Endothelial cell of umbilical vein (primary cell): ENCODE measurements at places on chromosomes 1 and 21. TPM values are rescaled to one million over a fixed set of nuclear protein-coding genes. Genes with fewer than 3 reads are reported as not detected.

Gene SELP
- 0.48 and 1.3 TPM in 2 replicates for total RNA-seq

Gene LRRC3
- total RNA-seq = 4.2 and 4.8 TPM in 2 replicates

DNA sequence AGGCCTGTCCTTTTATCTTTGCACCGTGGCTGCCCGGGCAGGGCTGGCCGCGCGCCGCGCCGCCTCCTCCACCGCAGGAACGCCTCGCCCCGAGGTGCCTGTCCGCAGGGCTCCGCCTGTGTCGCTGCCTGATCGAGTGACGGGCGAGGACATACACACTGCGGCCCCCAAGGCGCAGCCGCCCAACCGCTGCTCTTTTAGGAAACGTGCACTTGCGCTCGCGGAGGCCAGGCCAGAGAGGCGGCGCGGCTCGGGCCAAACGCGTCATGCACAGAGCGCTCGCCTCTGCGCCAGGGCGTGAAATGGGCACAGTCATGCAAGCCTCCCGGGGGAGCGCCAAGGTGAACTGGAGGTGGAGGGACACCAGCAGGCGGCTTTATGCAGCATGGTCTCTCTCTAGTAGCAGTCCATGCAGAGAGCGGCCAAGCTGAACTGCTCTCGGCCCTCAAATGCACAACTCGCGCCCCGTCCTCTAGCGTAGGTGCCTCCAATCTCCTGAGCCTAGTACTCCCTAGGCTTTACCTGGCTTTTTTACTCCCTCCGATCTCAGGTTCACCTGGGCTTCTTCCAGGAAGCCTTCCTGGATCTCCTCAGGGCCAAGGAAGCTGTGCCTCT is 12.9 kb downstream of the TRABD2B start:
- no peaks in the 10 kb centered on the region for H3K4me1 ChIP-seq
- no peak overlapping the region for H3K4me3 ChIP-seq
- no peaks in the 10 kb centered on the region for H3K36me3 ChIP-seq
- H3K27me3 ChIP-seq = peaks cover 16% of the 10 kb centered on the region
- no peak overlapping the region for H3K27ac ChIP-seq

DNA sequence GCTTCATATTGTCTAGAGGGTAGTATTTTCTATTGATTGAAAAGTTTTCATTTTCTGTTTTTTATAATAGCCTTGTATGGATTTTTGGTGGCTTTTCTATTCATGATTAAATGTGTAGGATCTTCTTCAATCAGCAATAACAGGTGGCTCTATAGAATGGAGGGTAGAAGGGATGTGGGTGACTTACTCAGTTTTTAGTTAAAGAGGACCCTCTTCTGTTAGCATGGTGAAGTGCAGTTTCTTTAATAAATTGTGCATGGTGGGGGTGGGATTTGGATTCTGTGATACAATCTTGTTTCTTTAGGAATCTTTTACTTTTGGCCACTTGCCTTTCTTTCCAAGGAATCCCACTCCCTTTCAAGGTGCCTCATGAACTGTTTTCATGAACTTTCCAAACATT is 64.7 kb downstream of the SLC35A3 start:
- no peaks in the 10 kb centered on the region for H3K36me3 ChIP-seq
- peak; percentile 51 for DNase-seq
- H3K27ac ChIP-seq = no peak overlapping the region
- peaks cover 10% of the 10 kb centered on the region for H3K4me1 ChIP-seq
- no peak overlapping the region for H3K4me3 ChIP-seq

- DNase-seq = no peak
- H3K36me3 ChIP-seq = no peaks in the 10 kb centered on the region
- no peaks in the 10 kb centered on the region for H3K4me1 ChIP-seq
- H3K27ac ChIP-seq = no peak overlapping the region
Measured at GRCh38 chr1:180265871-180266270, 35.8 kb downstream of the LHX4 start.

DNA sequence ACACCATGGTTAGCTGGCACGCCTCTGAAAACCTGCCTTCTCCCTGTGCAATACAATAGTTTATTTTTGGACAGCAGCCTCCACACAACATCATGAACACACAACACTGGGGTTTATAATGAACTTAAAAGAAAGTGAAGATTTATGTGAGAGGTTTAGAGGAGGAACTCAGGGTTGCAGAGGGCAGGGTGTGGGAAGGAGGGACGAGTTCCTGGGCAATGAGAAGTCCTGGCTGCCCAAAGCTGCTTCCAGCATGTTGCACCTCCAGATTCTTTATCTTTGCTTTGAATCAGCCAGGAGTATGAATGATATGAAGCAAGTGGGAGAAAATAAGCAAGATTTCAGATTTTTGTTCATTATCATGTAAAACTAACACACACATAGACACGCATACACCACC is 11.3 kb upstream of the LRRC8D start:
- no peak for DNase-seq
- no peak overlapping the region for H3K4me3 ChIP-seq
- no peaks in the 10 kb centered on the region for H3K36me3 ChIP-seq

GRCh38 chr1:229554886-229555621 is 3.5 kb downstream of the ABCB10 start:
- no peaks in the 10 kb centered on the region for H3K36me3 ChIP-seq
- no peaks in the 10 kb centered on the region for H3K27me3 ChIP-seq
- no peak overlapping the region for H3K27ac ChIP-seq
- no peak overlapping the region for H3K4me3 ChIP-seq

GRCh38 chr1:90722874-90723589 is 5.9 kb upstream of the BARHL2 start:
- H3K27ac ChIP-seq = no peak overlapping the region
- no peaks in the 10 kb centered on the region for H3K36me3 ChIP-seq
- peaks cover 2% of the 10 kb centered on the region for H3K4me1 ChIP-seq
- H3K27me3 ChIP-seq = peaks cover 99% of the 10 kb centered on the region

DNA sequence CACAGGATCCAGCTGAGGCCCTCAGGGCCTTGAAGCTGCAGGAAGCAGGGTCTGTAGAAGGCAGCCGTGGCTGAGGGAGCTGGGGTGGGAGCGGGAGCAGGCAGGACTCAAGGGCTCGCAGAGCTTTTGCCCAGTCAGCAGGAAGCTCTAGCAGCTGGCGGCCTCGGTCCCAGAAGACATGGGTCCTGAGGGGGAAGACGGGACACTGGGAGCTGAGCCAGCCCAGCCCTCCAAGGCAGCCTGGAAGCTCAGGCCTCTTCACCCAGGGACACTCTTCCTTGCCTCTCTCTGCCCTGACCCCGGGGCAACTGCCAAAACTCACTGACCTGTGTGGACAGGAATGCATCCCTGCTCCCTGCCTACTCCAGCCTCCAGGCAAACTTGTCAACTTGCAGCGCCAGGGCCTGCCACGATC is 8.9 kb downstream of the ADGRB2 start:
- H3K4me1 ChIP-seq = no peaks in the 10 kb centered on the region
- H3K4me3 ChIP-seq = no peak overlapping the region
- H3K27me3 ChIP-seq = no peaks in the 10 kb centered on the region
- H3K27ac ChIP-seq = no peak overlapping the region
- no peaks in the 10 kb centered on the region for H3K36me3 ChIP-seq
- DNase-seq = no peak

- no peak for DNase-seq
- H3K27ac ChIP-seq = no peak overlapping the region
- no peak overlapping the region for H3K4me3 ChIP-seq
- no peaks in the 10 kb centered on the region for H3K36me3 ChIP-seq
- H3K27me3 ChIP-seq = no peaks in the 10 kb centered on the region
- no peaks in the 10 kb centered on the region for H3K4me1 ChIP-seq
Measured at GRCh38 chr1:2499986-2500596, 24.0 kb downstream of the PLCH2 start.

DNA sequence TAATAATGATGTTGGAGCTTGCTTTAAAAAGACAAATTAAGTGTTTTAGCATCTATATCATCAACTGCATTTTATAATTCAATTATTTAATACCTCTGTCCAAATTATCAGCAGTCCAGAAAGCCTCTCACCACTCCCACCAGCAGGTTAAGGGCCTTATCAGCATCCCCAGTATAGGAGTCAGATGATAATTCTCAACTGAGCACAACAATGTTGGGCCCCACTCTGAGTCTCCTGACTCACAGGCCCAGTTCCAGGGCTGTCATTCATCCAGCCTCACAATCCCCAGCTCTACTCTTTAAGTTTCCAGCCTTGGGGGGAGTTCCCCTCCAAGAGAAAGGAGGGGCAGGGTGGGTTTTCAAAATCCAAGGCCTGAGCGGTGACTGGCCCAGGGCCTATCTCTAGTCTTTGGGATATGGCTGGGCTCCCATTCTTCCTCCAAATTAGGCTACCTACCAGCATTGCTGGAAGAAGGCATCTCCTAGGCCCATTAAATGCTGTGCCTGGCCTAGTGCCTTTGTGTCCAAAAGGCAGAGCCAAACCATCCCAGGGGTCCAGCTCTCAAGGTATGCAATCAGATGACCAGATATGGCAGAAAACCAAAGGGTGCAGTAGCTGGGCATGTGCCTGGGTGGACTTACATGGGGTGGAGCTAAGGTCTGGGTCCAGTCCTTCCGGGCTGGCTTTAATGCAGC is 134.1 kb downstream of the GLUL start:
- no peak overlapping the region for H3K4me3 ChIP-seq
- no peaks in the 10 kb centered on the region for H3K4me1 ChIP-seq
- H3K27me3 ChIP-seq = no peaks in the 10 kb centered on the region
- H3K36me3 ChIP-seq = no peaks in the 10 kb centered on the region
- no peak overlapping the region for H3K27ac ChIP-seq

DNA sequence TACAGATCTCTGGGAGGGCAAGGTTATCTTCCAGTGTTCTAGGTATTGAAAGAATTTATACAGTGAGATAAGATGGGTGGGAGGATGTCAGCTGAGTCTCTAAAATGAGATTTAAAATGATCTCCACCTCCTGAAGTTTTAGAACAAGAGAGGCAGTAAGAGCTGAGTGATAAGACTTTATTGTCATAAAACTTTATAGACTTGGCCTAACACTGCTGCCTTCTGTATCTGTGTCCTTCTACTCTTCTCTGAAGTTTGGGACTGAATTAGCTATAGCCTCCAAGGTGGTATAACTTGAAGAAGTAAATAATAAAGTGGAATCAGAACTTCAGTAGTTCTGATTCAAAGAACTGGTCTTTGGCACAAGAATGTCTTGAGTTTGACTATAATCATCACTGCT is 48.3 kb downstream of the SUCO start:
- H3K27ac ChIP-seq = no peak overlapping the region
- H3K27me3 ChIP-seq = no peaks in the 10 kb centered on the region
- H3K4me1 ChIP-seq = peaks cover 29% of the 10 kb centered on the region
